Mesenchymal stem cell (in vitro differentiated cells and primary cell): ENCODE measurements at places on chromosomes 3 and 15.

GRCh38 chr3:37945807-37946530 is 44.6 kb upstream of the VILL start:
- peak overlapping the region; percentile 64 for H3K27ac ChIP-seq
- peaks cover 4% of the 10 kb centered on the region for H3K36me3 ChIP-seq
- no peaks in the 10 kb centered on the region for H3K27me3 ChIP-seq
- peak; percentile 82 for DNase-seq

- no peak for DNase-seq
- no peaks in the 10 kb centered on the region for H3K27me3 ChIP-seq
- no peak overlapping the region for H3K27ac ChIP-seq
- peaks cover 4% of the 10 kb centered on the region for H3K4me1 ChIP-seq
Observed at GRCh38 chr3:14649466-14649865, 2.1 kb upstream of the CCDC174 start.

DNA sequence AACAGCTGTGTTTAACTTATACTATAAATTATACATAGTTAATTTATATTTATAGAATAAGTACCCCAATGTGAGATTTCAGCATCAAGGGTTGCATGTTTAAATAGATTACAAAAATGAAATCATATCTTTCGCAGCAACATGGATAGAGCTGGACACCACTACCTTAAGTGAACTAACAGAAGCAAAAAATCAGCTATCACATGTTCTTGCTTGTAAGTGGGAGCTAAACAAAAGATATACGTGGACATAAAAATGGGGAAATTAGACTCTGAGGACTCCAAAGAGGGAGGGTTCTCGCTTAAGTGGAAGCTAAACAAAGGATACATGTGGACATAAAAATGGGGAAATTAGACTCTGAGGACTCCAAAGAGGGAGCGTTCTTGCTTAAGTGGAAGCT is 626.5 kb upstream of the DPPA4 start:
- DNase-seq: no peak
- no peaks in the 10 kb centered on the region for H3K27me3 ChIP-seq
- H3K4me1 ChIP-seq: no peaks in the 10 kb centered on the region
- H3K27ac ChIP-seq: no peak overlapping the region
- no peak overlapping the region for H3K4me3 ChIP-seq

DNA sequence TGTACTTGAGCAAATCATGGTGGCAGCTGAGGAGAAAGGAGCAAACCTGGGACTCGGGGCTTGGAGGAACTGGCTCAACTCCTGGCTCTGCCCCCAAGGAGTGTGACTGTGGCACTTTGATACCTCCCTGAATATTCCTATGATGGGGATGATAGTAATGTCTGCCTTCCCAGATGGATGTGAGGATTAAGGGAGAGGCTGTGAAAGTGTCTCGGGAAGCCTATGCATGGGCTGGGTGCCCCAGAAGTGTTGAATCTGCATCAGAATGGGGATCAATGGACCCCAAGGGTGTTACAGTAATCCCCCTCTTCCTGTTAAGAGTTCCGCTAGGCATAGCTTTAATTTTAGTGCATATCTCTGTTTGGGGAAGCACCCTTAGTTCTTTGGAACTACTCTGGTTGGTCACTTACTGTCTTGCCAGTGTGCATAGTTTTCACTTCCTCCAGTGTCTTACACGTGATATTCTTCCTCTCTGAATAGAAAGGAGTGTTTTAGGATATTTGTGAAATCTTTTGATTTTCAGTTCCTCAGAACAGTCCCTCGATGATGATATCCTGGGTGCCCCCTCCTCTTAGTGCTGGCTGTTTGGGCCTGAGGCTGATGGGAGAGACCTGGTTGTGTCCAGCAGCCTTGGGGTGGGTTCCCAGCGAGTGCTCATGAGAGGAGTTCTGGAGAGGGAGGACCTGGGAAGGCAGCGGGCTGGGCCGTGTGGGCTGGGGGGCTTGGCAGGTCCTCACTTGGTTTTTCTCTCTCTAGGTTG is 97.5 kb downstream of the CHDH start:
- H3K27me3 ChIP-seq: peaks cover 34% of the 10 kb centered on the region
- H3K4me1 ChIP-seq: no peaks in the 10 kb centered on the region
- DNase-seq: no peak
- no peaks in the 10 kb centered on the region for H3K36me3 ChIP-seq
- no peak overlapping the region for H3K4me3 ChIP-seq

GRCh38 chr15:59997070-59997701 is 6.9 kb upstream of the FOXB1 start:
- no peaks in the 10 kb centered on the region for H3K36me3 ChIP-seq
- H3K27me3 ChIP-seq: peaks cover 97% of the 10 kb centered on the region
- peaks cover 17% of the 10 kb centered on the region for H3K4me1 ChIP-seq
- no peak overlapping the region for H3K27ac ChIP-seq
- no peak for DNase-seq
- H3K4me3 ChIP-seq: no peak overlapping the region

DNA sequence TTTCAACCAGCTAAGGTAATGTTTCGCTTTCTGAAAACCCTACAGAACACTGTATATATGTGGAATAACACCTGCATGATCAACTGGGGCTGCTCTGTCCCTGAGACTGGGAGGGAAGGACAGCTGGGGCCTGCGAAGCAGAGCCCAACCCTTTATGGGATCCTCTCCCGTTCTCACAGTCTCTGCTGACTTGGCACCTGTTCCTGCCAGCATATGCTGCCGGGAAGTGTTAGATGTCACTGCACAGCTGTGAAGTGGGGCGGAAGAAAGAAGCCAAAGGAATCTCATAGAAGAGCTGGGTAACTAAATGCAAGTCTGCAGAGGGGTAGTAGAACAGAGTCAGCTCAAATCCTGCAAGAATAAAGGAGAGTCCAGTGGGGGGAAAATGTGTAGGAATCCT is 29.6 kb downstream of the LRRC3B start:
- DNase-seq: no peak
- H3K36me3 ChIP-seq: no peaks in the 10 kb centered on the region
- no peak overlapping the region for H3K27ac ChIP-seq
- no peak overlapping the region for H3K4me3 ChIP-seq

DNA sequence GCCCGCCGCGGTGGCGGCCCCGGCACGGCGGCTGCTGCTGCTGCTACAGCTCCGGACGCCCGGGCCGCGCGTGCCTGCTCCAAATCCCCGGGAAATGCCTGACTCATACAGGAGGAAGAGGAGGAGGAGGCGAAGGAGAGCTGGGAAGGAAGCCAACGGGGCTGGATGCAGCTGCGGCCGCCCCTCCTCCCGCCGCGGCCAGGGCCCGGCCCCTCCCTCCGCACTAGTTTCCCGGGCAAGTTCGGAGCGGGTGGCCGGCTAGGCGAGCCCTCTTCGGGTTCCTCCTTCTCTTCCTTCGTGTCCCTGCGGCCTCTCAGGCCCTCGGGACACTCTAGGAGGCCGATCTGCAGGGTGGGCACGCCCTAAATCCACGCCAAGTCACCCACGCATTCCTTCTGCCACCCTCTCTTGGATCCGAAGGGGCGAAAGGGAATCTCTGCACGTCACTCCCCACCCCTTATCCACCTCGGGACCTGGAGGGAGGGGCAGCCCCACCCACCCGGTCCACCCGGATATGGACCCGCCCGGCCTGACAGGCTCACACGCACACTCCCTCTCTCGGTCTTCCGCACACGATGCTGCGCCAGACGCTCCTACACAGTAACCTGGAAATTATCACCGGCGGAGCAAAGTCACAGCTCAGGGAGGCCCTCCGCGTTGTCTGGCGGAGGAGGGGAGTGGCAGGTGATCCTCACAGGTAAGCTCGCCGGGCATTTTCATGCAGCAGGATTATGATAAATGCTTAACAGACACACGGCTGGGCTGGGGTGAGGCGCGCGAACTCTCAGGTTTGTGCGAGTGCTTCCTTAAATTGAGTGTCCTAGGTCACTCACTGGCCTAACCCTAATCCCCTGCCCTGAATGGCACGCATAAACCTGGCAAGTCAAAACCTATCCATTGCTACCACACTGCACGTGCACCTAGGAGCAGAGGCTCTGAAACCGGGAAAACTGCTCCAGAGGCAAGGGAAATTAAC is at the start of the genes OSBPL10 and ZNF860:
TSS of gene OSBPL10 (minus strand) at position 57 of the 976 bp plus-strand sequence. CDS start 83 bp downstream, outside the sequence.
TSS of gene ZNF860 (plus strand) at position 545 of the 976 bp plus-strand sequence. CDS start 7,330 bp downstream, outside the sequence.
- DNase-seq: peak; percentile 92
- H3K36me3 ChIP-seq: no peaks in the 10 kb centered on the region
- H3K27ac ChIP-seq: peak within 1 kb of the TSS; percentile 80
- peak within 1 kb of the TSS; percentile 81 for H3K4me3 ChIP-seq
- no peaks in the 10 kb centered on the region for H3K27me3 ChIP-seq

DNA sequence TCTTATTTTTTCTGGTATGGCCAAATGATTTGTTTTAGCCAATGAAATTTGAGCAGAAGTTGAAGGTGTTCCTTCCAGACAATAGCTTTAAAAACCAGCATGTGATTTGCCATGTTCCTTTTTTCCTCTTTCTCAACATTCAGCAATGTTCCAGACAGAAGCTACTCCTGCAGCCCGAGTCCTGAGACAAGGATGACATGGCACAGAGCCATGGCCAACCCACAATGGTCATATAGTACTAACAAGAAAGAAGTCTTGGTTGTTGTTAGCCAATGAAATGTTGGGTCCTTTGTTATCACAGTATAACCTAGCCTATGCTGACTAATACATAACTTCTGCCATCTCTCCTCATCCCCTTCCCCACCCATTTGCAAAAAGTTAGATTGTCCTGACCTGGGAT is 211.1 kb upstream of the STT3B start:
- no peaks in the 10 kb centered on the region for H3K36me3 ChIP-seq
- H3K27ac ChIP-seq: no peak overlapping the region
- H3K4me1 ChIP-seq: no peaks in the 10 kb centered on the region
- no peak for DNase-seq

DNA sequence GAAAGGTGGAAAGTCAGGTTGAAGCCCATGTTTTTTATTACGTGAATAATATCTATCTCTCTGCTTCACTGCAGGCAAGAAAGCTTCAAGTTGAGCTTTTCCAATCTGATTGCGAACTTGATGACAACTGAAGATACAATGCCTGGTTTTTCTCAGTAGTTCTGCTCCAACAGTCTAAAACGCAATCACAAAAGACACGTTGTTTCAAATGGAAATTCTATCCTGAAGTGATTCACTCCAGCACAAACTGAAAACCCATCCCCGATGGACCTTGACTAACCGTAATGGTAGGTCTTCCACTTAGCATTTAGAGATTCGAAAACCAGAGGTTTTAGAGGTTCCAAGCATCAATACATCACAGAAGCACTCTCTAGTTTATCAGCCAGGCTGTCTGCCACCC is 10.6 kb downstream of the B4GALT4 start:
- DNase-seq: no peak
- H3K27ac ChIP-seq: no peak overlapping the region
- H3K4me3 ChIP-seq: no peak overlapping the region
- no peaks in the 10 kb centered on the region for H3K27me3 ChIP-seq
- no peaks in the 10 kb centered on the region for H3K4me1 ChIP-seq

DNA sequence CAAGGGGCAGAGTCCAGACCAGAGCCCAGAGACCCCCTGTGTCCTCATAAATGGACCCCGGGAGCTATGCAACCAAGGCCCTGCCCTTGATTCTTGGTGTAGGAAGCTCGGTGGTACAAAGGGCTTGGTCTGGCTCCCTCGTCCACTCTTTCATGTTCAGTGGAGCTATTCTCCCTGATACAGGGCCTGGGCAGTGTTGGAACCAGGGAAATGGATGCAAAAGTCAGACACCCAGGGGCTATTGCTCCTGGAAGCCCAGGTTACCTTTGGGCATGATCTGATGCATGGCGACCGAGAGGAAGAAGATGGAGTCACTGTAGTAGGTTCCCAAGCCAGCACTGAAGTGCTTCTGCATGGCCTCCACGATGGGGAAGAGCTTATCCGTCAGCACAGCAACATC is 44.5 kb downstream of the XXYLT1 start:
- H3K36me3 ChIP-seq: peaks cover 17% of the 10 kb centered on the region
- H3K4me1 ChIP-seq: peaks cover 9% of the 10 kb centered on the region
- no peak overlapping the region for H3K27ac ChIP-seq
- H3K4me3 ChIP-seq: no peak overlapping the region
- DNase-seq: no peak

GRCh38 chr3:60720736-60721135 is 530.5 kb downstream of the FHIT start:
- no peaks in the 10 kb centered on the region for H3K4me1 ChIP-seq
- no peak overlapping the region for H3K27ac ChIP-seq
- H3K36me3 ChIP-seq: no peaks in the 10 kb centered on the region
- DNase-seq: no peak
- H3K4me3 ChIP-seq: no peak overlapping the region
- no peaks in the 10 kb centered on the region for H3K27me3 ChIP-seq

- no peaks in the 10 kb centered on the region for H3K36me3 ChIP-seq
- peak; percentile 35 for DNase-seq
- no peaks in the 10 kb centered on the region for H3K27me3 ChIP-seq
- peak overlapping the region; percentile 58 for H3K4me3 ChIP-seq
- H3K27ac ChIP-seq: no peak overlapping the region
Observed at GRCh38 chr3:95705786-95706418, 1108.5 kb upstream of the EPHA6 start.
